Activated CD4-positive, alpha-beta memory T cell treated with anti-CD3 and anti-CD28 coated beads, Interleukin-2, amount 10 ng/mL, durations not matched to agents 7 days and 5 days (primary cell): ENCODE measurements at places on chromosomes 16 and 17.
A peak's percentile ranks its signal among the peaks of the same experiment; 100 is the strongest.

- H3K27me3 ChIP-seq: no peaks in the 10 kb centered on the region
- no peak overlapping the region for H3K27ac ChIP-seq
- DNase-seq: no peak
- H3K4me3 ChIP-seq: no peak overlapping the region
Observed at GRCh38 chr17:6162892-6163291, 92.7 kb downstream of the WSCD1 start.

DNA sequence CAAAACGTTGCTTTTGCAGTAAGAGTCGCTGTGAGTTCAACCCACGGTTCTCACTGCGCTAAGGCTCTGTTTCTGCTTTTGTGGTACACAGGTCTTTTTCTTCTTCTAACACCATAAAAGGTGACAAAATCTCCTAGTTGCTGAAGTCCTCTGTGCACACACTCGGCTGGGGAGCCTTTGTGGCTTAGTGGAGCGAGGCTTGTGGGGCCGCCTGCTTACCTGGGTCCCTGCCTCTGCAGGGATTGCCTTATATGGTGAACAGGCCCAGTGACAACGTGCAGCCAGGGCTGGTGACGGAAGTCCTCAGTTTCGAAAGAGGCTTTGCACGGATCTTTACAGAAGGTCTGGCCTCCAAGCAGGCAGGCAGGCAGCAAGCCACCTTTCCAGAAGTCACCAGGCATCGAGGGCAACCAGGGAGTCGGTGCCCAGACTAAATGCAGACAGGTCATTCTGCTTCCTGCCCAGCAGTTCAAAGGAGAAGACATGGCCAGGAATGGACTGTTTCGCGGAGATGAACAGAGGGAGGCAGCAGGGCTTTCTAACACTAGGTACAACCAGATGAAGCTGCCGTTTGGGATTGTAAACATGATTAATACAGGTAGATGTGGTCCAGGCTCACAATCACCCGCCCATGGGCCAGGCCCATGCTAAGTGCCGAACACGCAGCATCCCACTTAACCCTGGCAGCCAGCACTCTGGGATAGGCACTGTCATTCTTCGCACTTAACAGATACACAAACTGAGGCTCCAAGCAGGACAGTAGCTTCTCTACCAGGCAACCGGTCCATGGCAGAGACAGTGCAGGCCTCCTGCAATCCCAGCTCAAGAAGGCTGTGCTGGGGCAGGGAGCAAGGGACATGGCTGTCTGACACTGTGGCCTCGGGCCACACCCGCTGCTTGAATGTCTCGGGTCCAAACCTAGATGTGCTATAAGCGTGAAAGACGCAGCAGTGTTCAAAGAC is 10.7 kb upstream of the MEAK7 start:
- peak; percentile 94 for DNase-seq
- H3K36me3 ChIP-seq: peaks cover 33% of the 10 kb centered on the region
- peak overlapping the region; percentile 59 for H3K4me3 ChIP-seq
- H3K27ac ChIP-seq: peak overlapping the region; percentile 99
- H3K27me3 ChIP-seq: no peaks in the 10 kb centered on the region

GRCh38 chr17:40320756-40321523 is 12.0 kb downstream of the RARA start:
- peak overlapping the region; percentile 90 for H3K4me3 ChIP-seq
- peaks cover 38% of the 10 kb centered on the region for H3K36me3 ChIP-seq
- peaks cover 77% of the 10 kb centered on the region for H3K4me1 ChIP-seq
- peak; percentile 46 for DNase-seq
- no peaks in the 10 kb centered on the region for H3K27me3 ChIP-seq

DNA sequence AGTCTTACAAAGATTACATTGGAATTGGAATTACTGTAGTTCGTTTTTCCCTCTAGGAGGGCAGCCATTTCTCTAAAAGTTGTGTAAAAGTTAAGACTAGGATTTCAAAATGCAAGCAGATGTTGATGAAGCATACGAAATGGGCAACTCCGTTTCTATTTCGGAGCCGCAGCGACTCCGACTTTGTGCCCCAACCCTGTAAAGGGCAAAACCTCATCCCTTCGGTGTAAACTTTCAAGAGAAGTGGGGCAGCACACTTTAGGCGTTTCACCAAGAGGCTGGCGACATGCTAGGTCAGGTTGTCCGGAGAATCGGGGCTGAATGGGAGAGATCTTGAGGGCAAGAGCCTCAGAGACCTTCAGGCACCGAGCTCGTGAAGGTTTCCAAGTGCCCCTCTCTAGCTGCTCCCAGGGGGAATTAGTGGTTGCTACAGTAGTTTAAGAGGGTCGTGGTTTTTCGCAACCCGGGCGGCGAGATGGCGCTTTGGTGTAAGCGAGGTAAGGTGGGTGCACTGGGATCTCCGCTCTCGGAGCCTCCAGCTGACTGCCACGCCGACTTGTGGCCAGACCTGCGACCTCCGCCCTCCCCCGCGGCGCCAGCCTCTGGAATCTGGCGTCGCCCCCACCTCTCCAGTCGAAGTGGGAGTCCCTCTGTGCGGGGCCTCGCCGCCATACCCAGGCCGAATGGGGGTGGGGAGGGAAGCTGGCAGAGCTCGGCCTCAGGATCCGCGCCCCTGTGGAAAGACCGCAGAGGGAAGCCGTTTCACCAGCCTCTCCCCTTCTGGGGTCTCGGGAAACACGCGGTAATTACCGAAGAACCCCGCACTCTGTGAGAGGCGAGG is 1.0 kb upstream of the HEXIM2 start:
- H3K27ac ChIP-seq: peak overlapping the region; percentile 90
- peak; percentile 60 for DNase-seq
- no peaks in the 10 kb centered on the region for H3K27me3 ChIP-seq
- H3K4me3 ChIP-seq: peak overlapping the region; percentile 98

DNA sequence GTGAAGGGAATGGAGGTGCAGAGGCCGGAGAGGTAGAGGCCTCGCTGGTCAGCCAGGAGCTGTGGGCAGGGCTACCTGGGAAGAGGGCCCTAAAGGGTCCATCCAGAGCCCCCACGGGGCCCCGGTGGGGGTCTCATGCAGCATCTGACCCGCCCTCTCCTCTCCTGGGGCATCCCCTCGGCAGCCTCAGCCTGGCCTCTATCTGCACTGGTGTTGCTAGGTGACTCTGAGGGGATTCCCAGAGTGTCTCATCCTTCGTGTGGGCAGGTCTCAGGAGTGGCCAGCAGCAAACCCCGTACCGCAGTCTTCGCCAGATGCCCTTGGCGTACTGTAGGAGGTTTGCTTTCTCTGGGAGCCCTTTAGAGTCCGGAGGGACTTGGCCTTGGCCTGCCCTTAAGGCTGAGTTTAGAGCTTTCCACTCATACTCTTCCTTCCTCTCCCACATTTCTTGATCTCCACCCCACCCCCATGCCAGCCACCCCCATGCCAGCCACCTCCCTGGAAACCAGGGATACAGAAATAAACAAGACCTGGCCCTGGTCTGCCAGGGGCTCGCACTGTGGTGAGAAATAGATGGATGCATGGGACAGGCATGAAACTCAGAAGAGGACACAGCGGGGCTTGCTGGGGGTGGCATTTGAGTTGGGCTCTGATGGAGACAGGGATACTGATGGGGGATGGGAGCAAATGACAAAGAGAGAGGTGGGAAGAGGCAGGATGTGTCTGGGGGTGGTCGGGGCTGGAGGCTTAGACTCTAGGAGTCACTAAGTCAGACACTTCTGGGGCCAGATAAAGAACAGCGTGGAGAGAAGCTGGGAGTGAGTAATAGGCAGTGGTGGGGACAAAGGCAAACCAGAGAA is 9.9 kb downstream of the SLC5A10 start:
- H3K4me3 ChIP-seq: no peak overlapping the region
- no peaks in the 10 kb centered on the region for H3K36me3 ChIP-seq
- peaks cover 6% of the 10 kb centered on the region for H3K4me1 ChIP-seq

- peaks cover 9% of the 10 kb centered on the region for H3K4me1 ChIP-seq
- H3K27me3 ChIP-seq: peaks cover 53% of the 10 kb centered on the region
- H3K27ac ChIP-seq: no peak overlapping the region
- DNase-seq: no peak
Observed at GRCh38 chr16:88939972-88940861, 36.8 kb downstream of the CBFA2T3 start.

GRCh38 chr16:75011634-75012307 is 12.9 kb downstream of the ZNRF1 start:
- peak overlapping the region; percentile 64 for H3K4me3 ChIP-seq
- DNase-seq: peak; percentile 40
- H3K4me1 ChIP-seq: peaks cover 38% of the 10 kb centered on the region
- no peaks in the 10 kb centered on the region for H3K27me3 ChIP-seq

DNA sequence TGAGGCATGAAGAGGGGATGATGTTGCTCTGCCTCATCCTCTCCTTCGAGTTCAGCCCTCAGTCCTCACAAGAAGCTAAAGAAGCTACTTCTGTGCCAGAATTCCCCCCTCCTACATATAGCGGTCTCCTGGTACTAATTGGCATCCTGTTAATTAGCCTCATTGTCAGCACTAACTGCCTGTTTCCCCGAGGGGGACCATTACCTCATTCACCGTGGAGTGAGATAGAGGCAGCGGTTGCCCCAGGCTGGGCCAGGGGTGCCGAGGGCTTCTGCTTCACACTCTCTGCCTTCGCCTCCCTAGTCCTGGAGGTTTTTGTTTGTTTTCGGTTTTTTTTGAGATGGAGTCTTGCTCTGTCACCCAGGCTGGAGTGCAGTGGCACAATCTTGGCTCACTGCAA is 5.7 kb upstream of the MINK1 start:
- no peaks in the 10 kb centered on the region for H3K36me3 ChIP-seq
- no peak overlapping the region for H3K4me3 ChIP-seq
- H3K27ac ChIP-seq: no peak overlapping the region
- H3K4me1 ChIP-seq: peaks cover 1% of the 10 kb centered on the region
- H3K27me3 ChIP-seq: peaks cover 3% of the 10 kb centered on the region

- no peak overlapping the region for H3K27ac ChIP-seq
- H3K4me3 ChIP-seq: no peak overlapping the region
- H3K27me3 ChIP-seq: no peaks in the 10 kb centered on the region
- H3K4me1 ChIP-seq: peaks cover 9% of the 10 kb centered on the region
Observed at GRCh38 chr17:65750631-65751115, 189.2 kb upstream of the AXIN2 start.

- no peak for DNase-seq
- H3K4me3 ChIP-seq: no peak overlapping the region
- H3K27ac ChIP-seq: peak overlapping the region; percentile 55
- H3K36me3 ChIP-seq: peaks cover 11% of the 10 kb centered on the region
- peaks cover 35% of the 10 kb centered on the region for H3K4me1 ChIP-seq
Observed at GRCh38 chr17:47192554-47192953, 3.5 kb upstream of the CDC27 start.

- DNase-seq: no peak
- H3K27ac ChIP-seq: peak overlapping the region; percentile 16
- H3K27me3 ChIP-seq: peaks cover 19% of the 10 kb centered on the region
- H3K4me1 ChIP-seq: peaks cover 7% of the 10 kb centered on the region
- no peak overlapping the region for H3K4me3 ChIP-seq
Observed at GRCh38 chr17:7060165-7060891, 16.4 kb upstream of the SLC16A11 start.

DNA sequence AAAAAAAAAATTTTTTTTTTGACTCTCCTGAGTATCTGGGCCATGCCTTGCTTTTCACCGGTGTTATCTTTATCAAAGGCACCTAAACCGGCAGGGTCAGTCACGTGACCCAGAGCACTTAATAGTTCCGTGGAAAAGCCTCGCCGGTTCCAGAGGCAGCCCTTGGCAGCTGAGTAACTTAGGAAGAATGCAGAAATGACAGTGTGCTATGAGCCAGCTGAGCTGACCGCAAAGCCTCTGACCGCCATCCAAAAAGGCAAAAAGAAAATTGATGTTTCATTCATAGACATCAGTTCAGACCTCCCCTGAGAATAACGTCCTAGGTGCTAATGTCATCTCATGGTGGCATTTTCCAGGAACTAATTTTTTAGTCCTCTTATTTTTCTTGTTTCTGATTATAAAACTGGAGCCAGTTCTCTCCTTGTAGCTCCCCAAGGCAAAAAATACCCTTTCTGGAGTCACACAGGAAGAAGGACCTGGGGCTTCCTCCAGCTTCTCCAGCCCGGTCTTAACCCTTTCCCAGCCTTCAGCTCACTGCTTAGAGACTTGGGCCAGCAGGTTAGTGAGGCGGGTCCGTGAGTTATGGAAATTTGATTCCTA is 122.6 kb downstream of the SOCS1 start:
- peaks cover 53% of the 10 kb centered on the region for H3K4me1 ChIP-seq
- no peak overlapping the region for H3K27ac ChIP-seq
- peaks cover 66% of the 10 kb centered on the region for H3K36me3 ChIP-seq
- DNase-seq: no peak
- no peak overlapping the region for H3K4me3 ChIP-seq
- H3K27me3 ChIP-seq: no peaks in the 10 kb centered on the region

- no peak within 1 kb of the TSS for H3K4me3 ChIP-seq
- peaks cover 17% of the 10 kb centered on the region for H3K4me1 ChIP-seq
- H3K27ac ChIP-seq: no peak within 1 kb of the TSS
- H3K36me3 ChIP-seq: no peaks in the 10 kb centered on the region
- peak; percentile 66 for DNase-seq
Observed at GRCh38 chr17:3557768-3558583, at the start of gene TRPV3. TRPV3 (minus strand) TSS chr17:3557812; CDS start chr17:3554850, 2,962 bp downstream.

GRCh38 chr17:50199803-50200456 is 1.5 kb downstream of the COL1A1 start:
- no peaks in the 10 kb centered on the region for H3K36me3 ChIP-seq
- H3K4me3 ChIP-seq: peak overlapping the region; percentile 67
- no peak overlapping the region for H3K27ac ChIP-seq
- DNase-seq: peak; percentile 72
- H3K27me3 ChIP-seq: peaks cover 52% of the 10 kb centered on the region

DNA sequence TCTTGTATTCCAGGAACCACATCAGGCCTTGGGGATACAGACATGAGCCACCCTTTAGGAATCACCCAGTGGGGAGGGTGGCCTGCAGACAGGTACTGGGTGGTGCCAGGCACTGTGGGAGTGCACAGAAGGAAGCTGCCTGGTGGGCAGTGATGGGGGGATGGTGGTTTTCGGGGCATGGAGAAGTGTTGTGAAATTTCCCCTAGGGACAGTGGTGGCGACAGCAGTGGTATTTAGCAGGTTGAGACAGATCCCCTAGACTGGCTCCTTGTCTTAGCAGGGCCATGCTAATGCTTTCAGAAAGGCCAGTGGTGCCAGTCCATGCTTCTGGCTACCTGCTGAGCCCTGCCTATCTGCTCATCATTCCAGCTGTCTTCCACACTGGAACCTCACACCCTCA is 129.6 kb downstream of the SPACA3 start:
- DNase-seq: no peak
- H3K27ac ChIP-seq: no peak overlapping the region
- no peak overlapping the region for H3K4me3 ChIP-seq
- no peaks in the 10 kb centered on the region for H3K4me1 ChIP-seq
- H3K36me3 ChIP-seq: no peaks in the 10 kb centered on the region

DNA sequence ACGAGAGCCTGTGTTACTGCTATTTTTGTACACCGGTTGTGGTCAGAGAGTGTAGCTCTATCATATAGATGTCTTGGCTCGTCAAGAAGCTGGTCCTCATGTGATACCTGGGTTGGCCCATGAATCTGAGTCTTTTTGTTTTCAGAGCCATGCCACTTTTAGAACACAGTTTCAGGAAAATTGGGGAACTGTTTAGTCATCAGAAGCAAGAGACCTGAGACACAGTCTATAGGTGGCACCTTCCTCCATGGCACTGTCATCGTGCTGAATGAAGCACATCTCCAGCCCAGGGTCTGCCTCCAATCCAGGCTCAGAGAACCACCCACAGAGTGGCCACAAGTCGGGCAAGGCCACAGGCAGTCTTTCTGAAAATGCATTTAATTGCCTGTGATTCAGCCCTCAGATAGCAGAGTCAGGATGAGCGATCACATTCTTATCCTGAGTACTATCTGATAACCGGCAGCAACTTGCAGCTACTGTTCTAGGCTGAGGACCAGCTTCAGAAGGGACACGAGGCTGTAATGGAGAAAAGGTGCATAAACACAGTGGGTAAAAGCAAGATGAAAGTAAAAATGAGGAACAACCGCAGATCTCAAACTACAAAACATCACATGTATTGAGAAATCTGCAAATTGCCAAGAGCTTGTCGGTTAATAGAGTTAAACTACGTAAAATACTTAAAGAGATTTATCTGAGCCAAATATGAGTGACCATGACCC is 14.2 kb upstream of the HAPSTR1 start:
- no peak overlapping the region for H3K4me3 ChIP-seq
- H3K4me1 ChIP-seq: peaks cover 48% of the 10 kb centered on the region
- H3K36me3 ChIP-seq: peaks cover 26% of the 10 kb centered on the region
- no peak for DNase-seq
